ENCODE measurements at places on chromosomes 1 and 21.

DNA sequence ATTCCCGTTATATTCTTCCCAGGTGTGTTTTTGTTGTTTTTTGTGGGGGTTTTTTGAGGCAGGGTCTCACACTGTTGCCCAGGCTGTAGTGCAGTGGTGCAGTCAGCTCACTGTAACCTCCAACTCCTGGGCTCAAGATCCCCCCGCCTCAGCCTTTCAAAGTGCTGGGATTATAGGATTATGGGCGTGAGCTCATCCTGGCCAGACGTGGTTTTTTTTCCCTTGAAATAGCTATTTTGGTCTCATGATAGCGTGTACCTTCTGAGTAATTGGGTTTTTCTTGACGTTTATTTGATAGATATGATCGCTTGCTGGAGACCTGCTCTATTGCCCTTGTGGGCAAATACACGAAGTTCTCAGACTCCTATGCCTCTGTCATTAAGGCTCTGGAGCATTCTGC lies 17.6 kb downstream of the CTPS1 start:
- DNase-seq = no peak

DNA sequence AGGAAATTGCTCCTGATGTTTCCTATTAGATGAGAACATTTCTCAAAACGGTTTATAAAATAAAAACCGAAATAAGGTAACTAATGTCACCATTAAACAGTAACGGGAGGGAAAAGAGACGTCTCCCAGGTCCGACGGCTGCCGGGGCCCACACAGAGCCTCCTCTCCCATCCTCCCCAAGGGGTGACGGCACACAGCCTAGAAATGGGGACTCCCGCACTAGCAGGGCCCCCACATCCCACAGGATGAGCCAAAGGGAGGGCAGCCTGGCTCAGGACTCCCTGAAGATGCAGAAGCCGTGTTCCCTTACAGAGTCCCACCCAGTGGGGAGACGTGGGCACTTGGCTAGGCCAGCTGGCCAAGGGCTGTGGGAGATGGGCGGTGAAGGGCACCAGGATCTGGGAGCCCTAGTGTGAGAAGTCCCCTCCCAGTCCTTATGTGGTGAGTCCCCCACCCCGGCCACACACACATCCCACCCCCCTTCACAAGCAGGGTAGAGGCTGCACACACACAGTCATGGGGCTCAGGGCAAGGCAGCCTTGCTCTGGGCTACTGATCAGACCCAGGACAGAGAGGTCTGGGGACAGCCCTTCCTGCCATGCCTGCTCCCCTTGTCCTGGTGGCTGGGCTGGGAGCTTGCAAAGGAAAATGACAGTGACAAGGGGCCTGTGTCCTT lies 3.3 kb downstream of the KRTAP10-3 start:
- no peak for DNase-seq

DNA sequence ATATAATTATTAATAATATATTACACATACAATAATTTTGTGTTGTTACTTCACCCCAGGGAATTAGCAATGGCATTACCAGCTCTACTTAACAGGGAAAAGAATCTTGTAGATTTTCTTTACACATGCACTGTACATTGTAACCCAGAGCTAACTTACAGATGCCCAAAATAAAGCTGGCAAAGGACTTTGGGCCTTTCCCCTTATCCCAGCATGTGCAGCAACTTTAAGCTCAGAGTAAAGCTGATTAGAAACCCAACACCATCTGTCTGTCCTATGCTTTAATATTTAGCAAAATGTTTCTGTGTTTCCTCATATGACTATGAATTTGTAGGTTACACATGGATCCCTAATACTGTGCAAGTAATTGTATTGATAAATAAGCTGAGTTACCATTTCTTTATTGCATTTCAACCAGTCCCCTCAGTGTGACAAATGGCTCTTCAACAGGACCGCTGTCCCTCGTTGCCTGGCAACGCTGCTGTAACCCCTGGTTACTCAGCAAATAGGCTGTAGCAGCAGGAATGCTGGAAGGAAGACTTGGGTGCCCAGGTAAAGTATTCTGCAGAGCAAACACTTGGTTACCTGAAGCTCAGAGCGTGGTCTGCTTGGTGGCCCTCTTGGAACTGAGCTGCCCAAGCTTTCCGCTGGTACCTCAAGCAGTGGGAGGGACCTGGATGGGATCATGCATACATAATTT lies at the start of gene USH2A:
Gene USH2A, minus strand, starts transcription at position 628 of the 700 bp plus-strand sequence. CDS start 1,112 bp downstream, outside the sequence.
- no peak for DNase-seq

GRCh38 chr21:42301371-42302075 lies 13.7 kb downstream of the TFF3 start:
- DNase-seq = no peak

GRCh38 chr1:61742620-61743430 lies 545 bp downstream of the PATJ start:
- peak; percentile 67 for DNase-seq

GRCh38 chr21:38504066-38504465 lies 5.8 kb upstream of the ERG start:
- DNase-seq = no peak

DNA sequence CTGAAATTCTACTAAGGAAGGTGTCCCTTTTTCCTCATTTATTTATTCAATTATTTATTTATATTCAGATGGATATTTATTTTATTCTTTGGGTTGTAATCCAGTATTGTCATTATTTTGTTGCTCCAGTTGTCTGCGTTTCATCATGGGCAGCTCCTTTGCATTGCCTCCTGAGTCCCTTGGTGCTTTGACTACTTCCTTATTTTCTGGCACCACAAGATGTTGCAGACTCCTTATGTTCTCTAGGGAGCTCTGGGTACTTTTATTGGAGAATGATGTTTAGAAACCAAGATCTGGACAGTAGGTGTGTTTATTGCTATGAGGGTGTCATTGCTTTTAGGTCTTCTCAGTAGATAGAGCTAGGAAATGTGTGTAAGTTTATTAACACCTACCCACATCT lies 59.9 kb upstream of the ERRFI1 start:
- DNase-seq = no peak

DNA sequence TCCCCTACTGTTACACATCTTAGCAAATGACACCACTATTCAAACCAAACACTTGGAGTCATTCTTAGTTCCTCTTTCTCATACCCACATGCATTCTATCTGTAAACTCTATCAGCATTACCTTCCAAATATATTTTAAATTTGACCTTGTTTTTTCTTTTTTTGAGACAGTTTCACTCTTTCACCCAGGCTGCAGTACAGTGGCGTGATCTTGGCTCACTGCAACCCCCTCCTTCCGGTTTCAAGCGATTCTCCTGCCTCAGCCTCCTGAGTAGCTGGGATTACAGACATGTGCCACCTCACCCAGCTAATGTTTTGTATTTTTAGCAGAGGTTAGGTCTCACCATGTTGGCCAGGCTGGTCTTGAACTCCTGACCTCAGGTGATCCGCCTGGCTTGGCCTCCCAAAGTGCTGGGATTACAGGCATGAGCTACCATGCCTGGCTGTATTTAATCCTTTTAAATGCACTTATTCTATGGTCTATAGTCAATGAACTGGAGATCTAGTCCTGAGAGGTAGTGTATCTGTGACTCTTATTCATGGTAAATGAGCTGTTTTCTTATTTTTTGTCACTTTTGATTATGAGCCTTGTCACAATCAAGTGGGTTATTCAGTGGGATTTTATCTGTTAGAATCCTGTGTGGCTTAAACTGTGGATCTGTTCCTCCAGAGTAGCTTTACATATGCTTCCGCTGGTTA lies 73.1 kb downstream of the GATAD2B start:
- no peak for DNase-seq

GRCh38 chr1:114320586-114320985 lies 166.9 kb upstream of the SYT6 start:
- DNase-seq = no peak

- no peak for DNase-seq
Measured at GRCh38 chr1:85943945-85944344, 212.6 kb downstream of the COL24A1 start.

GRCh38 chr1:108036796-108037562 lies 72.0 kb upstream of the VAV3 start:
- no peak for DNase-seq

DNA sequence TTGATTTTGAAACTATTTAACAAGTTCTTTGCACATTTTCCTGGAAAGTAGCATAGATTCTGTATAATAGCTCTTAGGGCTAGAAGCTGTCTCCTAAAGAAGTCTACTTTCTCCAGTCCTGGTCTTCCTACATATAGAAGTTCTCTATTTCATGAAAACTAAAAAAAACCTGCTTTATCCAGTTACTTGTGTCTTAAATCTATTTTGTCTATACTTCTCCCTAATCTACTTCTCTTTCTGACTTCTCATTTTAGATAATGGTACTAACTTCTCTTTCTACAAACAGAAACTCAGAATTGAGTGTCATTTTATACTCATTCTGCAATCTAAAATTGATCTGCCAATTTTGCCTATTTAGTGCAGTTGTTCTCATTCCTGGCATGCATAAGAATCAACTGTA lies 28.7 kb downstream of the PDE4B start:
- DNase-seq = no peak

- DNase-seq = no peak
Measured at GRCh38 chr1:191034132-191034531, 556.5 kb upstream of the BRINP3 start.

GRCh38 chr1:186615332-186615731 lies 64.9 kb downstream of the PTGS2 start:
- DNase-seq = no peak

All from large intestine (tissue), 12 donors.